ENCODE measurements at places on chromosomes 2 and 18.

GRCh38 chr18:42828881-42829280, 286.6 kb downstream of the RIT2 start:
- DNase-seq, result no peak

- DNase-seq, result no peak
These were observed 185.9 kb downstream of the SLC39A10 start for GRCh38 chr2:195842932-195843331.

DNA sequence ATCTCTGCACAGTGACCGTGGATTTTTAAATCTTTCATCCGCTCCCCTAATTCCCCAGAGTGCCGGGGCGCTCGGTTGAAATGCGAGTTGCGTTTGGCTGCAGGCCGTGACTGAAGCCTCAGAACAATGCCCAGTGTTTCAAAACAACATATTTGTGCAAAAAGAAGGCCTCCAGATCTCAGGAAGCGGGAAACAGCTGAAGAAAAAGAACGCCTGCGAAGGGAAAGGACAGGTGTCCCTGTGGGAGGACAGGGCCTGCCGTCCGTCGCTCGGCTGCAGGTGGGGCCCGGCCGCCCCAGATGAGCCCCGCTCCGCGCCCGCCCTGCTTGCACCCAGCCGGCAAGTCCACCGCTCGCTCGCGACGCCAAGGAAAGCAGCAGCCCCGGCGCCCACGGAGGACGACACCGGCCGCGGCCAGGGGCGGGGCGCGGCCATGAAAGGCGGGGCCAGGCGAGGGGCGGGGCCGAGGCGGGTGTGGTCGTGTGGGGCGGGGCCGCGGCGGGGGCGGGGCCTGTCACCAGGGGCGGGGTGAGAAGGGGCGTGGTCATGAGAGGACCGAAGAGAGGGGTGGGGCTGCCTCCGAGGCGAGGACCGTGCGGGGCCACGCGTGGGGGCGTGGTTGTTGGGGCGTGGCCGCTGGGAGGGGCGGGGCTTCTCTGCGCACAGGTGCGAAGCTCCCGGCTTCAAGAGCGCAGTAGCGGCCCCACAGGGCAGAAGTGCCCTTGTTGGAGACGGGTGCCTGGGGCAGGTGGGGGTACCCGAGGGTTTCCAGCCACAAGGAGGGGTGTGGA, 17.6 kb upstream of the BOK start:
- DNase-seq, result peak; percentile 40

DNA sequence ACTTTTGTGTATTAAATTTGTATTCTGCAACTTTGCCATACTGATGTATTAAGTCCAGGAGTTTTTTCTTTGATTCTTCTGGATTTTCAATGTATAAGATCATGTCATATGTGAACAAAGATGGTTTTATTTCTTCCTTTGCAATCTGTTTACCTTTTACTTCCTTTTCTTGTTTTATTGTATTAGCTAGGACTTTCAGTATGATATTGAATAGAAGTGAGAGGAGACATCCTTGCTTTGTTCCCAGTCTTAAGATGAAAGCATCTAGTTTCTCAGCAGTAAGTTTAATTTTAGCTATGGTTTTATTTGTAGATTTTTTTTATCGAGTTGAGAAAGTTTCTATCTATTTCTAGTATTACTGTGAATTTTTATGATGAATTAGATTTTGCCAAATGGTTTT, 25.5 kb downstream of the VRK2 start:
- no peak for DNase-seq

DNA sequence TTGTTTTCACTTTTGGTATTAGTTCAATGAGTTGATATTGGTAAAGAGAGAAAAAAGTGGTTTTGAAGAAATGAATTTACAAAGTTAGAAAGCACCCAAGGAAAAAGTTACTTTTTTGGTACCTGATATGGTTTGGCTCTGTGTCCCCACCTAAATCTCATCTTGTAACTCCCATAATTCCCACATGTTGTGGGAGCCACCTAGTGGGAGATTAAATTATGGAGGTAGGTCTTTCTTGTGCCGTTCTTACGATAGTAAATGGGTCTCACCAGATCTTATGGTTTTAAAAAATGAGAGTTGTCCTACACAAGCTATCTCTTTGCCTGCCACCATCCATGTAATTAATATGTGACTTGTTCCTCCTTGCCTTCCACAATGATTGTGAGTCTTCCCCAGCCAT, 965.6 kb upstream of the NRXN1 start:
- no peak for DNase-seq

DNA sequence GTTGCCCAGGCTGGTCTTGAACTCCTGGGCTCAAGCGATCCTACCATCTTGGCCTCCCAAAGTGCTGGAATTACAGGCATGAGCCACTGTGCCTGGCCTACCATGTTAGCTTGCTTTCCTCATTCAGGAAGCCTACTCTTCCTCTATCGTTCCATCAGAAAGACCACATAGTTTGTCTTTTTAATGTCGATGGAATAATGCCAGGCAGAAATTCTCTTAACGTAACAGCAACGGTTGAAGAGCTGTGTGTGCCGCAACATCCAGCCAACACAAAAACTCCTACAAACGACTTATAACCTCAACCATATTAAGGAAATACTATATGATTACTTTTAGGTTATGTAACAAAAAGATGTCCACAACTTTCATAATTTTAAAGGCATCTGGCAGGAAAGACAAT, 10.5 kb downstream of the ITGB1BP1 start:
- DNase-seq, result no peak

GRCh38 chr2:202577250-202578183, 57.3 kb upstream of the FAM117B start:
- DNase-seq, result no peak

GRCh38 chr18:49510393-49511115, 23.5 kb upstream of the C18orf32 start:
- DNase-seq, result peak; percentile 51

GRCh38 chr2:88545118-88545517, 82.1 kb downstream of the EIF2AK3 start:
- DNase-seq, result no peak

DNA sequence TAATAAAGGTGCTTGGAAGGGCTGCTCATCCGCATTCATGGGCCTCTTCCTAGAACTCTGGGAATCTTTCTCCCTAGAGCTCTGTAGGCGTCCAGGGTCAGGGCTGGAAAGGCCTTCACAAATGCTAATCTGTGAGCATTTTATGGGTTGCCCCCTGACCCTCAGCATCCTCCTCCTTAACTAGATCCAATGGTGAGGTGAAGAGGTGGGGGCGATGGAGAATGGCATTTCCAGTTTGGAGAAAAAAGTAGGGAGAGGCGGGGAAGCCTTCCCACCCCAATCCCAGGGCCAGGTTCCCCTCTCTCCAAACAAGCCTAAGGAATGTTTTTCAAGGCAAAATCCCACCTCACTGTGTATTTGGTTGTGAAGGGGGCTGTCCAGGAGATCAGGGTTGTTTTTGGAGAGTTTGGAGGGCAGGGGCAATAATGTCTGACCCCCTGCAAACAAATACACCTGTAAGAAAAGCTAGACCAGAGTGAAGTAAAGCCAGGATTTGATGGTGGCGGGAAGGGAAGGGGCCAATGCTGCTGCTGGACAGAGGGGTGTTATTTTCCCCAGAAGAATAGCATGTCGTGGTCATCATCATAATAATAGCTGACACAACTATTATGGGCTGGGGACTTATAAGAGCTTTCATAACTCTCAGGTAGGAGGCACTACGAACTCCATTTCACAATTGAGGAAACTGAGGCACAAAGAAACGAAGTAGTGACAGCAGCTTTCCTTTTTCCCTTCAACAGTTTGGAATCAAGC, 1.4 kb upstream of the MYCN start:
- no peak for DNase-seq

DNA sequence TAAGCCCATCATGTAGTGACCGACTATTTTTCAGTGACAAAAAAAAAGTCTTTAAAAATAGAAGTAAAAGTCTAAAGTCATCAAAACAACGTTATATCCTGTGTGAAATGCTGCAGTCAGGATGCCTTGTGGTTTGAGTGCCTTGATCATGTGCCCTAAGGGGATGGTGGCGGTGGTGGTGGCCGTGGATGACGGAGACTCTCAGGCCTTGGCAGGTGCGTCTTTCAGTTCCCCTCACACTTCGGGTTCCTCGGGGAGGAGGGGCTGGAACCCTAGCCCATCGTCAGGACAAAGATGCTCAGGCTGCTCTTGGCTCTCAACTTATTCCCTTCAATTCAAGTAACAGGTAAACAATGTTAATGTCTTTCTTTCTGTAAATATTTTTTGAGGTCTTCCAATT, at the start of gene CD28:
TSS of gene CD28 (plus strand) at position 237 of the 400 bp plus-strand sequence. CDS start at position 295, 58 bp downstream.
- DNase-seq, result no peak

DNA sequence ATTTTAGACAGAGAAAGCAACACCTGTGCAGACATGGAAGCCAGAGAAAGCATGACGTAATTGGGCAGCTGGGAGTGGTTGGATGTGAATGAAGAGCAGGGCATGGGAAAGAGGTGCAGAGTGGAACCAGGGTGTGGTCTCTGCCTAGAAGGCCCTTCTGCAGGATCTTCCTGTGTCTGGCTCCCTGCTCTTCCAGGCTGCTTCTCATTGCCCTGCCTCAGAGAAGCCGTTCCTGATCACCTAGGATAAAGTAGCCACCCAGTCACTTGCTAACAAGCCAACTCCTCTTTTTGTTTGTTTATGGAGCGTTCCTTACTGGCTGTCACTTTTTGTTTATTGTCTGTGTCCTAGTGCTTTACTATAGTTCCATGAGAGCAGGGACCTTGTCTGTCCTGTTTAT, 28.5 kb downstream of the GALNT1 start:
- no peak for DNase-seq

- no peak for DNase-seq
These were observed 427.1 kb downstream of the LRRTM4 start for GRCh38 chr2:77095096-77095495.

- no peak for DNase-seq
These were observed 4.1 kb downstream of the CCDC195 start for GRCh38 chr2:224711859-224712665.

DNA sequence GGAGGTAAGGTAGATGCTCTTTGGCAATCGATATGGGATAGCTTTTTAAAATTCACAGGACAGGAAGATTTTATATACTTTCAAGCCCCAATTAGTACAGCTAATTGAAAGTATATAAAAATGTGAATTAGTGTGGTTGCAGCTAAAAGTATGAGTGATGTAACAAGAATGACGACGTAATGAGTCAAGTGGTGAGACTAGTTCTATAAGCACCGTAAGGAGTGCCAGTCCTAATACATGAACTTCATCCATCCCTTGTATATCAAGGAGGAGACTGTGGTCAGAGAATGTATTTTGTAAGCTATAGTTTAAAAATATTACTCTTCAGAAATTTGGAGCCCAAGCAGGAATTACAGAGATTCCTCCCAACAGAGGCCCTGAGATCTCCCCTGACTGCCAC, 25.8 kb downstream of the DNAJC27 start:
- no peak for DNase-seq

- DNase-seq, result no peak
These were observed 123.0 kb downstream of the NFATC1 start for GRCh38 chr18:79518683-79519128.

- no peak for DNase-seq
These were observed 450.6 kb upstream of the ST6GAL2 start for GRCh38 chr2:107336526-107336925.

- DNase-seq, result no peak
These were observed 51.2 kb downstream of the ATIC start for GRCh38 chr2:215363039-215363438.

- DNase-seq, result no peak
These were observed 210.6 kb downstream of the BABAM2 start for GRCh38 chr2:28101123-28101522.

GRCh38 chr2:172065111-172065510, 20.2 kb upstream of the DLX1 start:
- no peak for DNase-seq

GRCh38 chr2:98465456-98466226, 21.0 kb downstream of the INPP4A start:
- DNase-seq, result no peak

- no peak for DNase-seq
These were observed 2.6 kb upstream of the RBM43 start for GRCh38 chr2:151264157-151264825.

DNA sequence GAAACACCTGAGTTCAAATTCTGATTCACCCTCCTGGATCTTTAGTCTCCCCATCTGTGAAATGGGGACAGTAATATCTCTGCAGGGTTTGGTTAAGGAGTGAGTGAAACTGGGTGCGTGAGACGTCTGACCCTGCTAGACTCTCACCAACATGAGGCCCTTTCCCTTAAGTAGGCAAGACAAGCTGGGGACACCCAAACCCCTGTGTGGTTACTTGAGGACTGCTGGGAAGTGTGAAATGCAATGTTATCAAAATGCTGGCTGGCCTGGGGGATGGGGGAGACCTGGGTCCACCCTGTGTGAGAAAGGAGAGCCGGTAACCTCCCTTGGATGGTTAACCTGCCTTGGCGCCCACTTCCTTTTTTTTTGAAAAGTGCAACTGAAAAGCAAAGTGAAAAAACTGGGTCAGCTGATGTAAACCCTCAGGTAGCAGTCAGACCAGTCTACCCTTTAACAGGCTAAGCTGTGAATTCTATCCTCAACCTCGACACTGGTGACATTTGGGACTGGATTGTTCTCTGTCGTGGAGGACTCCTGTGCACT, 82.3 kb downstream of the INPP5D start:
- DNase-seq, result no peak
